ENCODE measurements at places on chromosomes 3 and 15.

- no peak for DNase-seq
Measured at GRCh38 chr3:184228376-184229137, 828 bp upstream of the VWA5B2 start.

DNA sequence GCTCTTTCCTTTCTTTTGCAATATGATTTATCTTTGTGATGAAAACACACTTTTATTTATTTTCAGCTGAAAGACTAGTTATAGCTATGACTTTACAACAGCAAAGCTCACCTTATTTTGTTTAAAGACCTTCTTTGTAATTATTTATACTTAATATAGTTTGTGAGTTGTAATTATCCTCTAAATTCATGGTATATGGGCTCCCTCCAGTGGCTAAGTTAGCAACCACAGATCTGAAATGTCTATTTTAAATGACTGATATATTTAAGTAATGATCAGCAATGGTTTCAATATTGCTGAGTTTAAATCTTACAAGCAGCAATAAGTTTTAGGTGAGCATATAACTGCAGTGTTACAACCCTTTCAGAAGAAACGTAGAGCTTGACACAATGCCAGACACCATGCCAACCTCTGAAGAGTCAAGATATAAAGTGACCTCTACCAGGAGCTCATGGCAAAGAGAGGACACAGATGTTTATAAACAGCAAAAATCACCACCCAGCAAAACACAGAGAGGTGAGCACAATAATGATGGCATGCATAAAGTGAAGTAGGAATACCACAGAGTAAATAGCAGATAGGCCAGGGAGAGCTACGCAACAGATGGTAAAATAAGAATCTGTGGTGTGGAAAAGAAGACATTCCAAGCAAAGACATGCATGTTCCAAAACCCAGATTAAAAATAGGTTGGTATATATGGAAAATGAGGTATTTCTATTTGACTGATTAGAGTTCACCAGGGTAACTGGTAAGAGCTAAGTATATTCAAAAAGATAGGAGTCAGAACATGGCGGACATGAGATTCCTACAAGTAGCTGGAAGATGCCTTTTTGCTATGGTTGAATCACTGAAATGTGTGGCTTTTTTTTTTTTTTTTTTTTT, 143.7 kb upstream of the ZNF385D start:
- DNase-seq, result no peak

GRCh38 chr15:48590723-48591122, 54.8 kb downstream of the FBN1 start:
- DNase-seq, result no peak

DNA sequence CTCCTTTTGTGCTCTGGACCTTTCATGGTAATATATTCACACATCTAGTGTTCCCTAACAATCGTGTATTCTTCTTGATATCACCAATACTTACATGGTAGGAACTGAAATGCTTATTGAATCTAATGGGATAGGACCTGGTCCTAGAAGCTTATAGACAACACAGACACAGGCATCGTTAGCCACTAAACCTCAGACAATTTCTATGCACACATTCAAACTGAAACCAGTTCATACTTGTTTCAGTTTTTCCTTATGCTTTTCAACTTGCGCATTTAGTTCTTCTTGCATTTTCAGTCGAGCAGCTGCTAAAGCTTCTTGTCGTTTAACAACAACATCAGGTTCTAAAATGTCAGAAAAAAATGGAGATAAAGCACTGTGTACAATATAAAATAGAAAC, 2.3 kb downstream of the SELENOS start:
- DNase-seq, result no peak

DNA sequence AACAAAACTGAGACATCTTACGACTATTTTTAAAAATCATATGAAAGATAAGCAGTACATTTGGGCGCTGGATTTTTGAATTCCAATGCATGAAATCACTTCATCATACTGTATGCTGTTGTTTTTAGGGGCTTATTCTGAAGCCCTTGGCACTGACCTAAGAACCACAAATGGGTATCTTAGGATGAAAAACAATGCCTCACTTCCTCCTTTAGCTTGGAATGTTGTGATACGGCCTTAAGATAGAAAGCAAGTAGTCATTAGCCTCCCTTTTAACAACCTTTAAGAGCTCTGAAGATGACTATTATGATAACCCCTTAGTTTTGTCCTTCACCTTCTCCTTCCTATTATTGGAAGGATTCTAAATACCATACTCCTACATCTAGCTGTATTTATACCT, 289.8 kb downstream of the ARPP21 start:
- DNase-seq, result no peak

DNA sequence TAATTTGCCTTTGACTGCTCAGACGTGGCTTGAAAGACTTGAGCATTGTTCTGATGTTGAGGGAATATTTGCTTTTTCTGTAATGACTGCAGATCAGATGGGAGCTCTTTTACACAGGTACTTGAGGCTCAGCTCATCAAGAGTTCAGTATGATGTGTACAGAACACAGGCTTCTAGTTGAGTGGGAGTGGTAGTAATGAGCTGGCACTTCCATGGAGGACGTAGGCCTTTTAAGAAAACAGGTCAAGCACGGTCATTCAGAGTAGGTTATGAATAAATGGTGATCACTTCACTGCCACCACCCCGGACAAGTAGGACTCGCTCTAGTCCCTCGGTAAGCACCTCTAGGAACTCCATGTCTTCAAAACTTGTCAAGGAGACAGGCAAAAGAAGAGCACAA, 8.8 kb downstream of the EMC4 start:
- no peak for DNase-seq

DNA sequence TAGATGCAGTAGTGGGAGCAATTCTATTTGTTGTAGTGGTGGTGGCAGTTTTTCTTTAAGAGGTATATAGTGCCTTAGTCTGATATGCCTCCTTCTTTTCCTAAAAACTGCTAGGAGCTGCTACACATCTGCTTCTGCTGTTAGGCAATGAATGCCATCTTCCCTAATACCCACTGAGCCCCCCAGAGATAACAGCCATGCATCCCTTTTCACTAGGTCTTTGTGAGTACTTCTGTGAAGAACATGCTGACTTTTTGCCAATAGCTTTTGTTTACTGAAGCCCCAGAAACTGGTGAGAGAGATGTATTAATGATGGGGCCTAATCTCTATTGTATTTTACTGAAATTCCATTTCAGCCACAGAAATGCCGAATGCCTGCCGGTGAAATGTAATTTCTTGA, 92.6 kb upstream of the CHL1 start:
- DNase-seq, result no peak

DNA sequence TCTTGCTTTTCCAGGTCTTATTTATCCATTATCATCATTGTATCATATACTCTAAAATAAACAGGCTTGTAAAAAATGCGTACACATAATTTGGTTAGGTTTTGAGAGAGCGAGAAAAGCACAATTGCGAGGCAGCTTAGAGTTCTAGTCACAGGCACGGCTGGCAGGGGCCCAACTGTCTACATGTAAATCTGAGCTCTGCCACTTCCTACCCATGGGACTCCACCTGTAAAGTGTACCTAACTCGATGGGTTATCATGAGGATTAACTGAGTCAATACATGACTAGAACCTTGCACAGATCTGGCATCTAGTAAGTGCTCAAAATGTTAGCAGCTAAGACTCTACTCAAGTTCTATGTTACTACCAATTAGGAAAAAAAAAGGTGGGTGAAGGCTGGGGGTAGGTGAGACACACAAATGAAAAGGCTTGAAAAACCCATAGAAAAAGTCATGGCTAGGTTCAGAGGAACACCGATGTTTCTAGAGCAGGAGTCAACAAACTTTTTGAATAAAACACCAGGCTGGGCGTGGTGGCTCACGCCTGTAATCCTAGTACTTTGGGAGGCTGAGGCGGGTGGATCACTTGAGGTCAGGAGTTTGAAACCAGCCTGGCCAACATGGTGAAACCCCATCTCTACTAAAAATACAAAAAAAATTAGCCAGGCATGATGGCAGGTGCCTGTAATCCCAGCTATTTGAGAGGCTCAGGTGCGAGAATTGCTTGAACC, 36.2 kb downstream of the GLB1 start:
- DNase-seq, result no peak

GRCh38 chr15:41809526-41810220, 18.2 kb upstream of the JMJD7 start:
- DNase-seq, result no peak

DNA sequence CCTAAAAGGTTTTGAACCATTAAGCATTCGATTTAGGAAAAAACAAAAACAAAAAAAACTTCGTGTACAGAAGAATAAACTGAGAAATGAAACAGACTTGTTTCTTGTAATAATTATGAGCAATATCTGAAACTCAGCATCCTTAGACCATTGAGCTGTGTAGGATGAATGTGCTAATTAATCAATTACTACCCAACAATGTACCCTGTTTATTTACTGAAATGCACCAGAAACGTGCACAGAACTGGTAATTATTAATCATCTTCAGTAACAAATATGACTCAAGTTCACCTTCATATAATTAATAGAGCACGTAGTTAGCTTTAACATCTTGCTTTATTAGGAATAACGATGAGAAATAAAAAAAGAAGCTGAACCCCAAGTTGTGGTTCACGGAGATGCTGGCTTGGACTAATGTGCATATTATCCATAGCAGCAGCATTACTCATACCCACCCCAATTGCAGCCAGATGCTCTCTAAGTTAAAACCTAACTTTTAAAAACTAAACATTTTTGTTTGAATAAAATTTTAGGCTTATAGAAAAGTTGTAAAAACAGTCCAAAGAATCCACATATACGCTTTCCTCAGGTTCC, 10.2 kb upstream of the C15orf61 start:
- no peak for DNase-seq

DNA sequence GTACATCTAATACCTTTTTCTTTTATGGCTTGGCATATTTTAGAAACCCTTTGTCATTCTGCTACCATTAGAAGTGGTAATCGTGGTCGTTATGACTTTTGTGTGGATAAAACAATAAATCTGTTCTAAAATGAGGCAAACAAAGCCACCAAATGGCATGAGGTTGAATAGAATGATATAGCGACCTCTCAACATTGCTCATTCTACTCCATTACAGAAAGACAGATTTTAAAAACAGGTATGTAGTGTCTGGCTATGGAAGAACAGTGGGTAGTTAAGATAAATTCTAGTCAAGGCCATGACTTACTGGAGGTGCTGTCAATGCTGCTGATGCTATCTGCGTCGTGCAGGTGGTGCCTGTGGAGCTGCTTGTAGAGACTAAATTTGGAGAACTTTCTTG, 123.2 kb downstream of the PLD1 start:
- DNase-seq, result no peak

- no peak for DNase-seq
Measured at GRCh38 chr3:36548712-36549111, 168.4 kb downstream of the STAC start.

- no peak for DNase-seq
Measured at GRCh38 chr3:127063916-127064315, 81.0 kb downstream of the PLXNA1 start.

- DNase-seq, result peak; percentile 66
Measured at GRCh38 chr15:70318594-70319465, 221.1 kb upstream of the TLE3 start.

DNA sequence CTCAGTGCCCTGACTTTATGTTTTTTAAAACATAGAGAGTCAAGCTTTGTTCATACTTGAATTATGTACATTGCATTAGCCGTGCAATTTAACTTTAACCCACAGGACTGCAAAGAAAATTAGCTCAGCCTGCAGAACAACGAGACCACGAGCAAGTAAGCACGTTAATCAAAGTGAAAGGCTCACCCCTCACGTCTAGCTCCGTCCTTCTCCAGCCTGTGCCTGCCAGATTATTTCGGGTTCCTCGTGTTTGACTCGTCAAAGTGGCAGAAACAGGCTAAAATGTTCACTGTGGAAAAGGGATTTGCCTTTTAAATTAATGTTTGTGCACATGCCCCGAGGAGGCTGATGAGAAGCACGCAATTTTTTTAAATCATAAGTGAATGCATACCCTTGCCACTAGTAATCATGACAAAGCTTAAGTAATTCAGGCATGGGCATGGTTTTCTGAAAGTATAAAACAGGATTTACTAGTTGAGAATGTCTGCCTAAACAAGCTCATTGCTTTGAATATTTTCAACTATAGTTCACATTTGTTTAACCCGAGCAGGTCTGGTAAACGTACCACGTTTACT, 15.3 kb downstream of the ZBTB38 start:
- DNase-seq, result no peak

DNA sequence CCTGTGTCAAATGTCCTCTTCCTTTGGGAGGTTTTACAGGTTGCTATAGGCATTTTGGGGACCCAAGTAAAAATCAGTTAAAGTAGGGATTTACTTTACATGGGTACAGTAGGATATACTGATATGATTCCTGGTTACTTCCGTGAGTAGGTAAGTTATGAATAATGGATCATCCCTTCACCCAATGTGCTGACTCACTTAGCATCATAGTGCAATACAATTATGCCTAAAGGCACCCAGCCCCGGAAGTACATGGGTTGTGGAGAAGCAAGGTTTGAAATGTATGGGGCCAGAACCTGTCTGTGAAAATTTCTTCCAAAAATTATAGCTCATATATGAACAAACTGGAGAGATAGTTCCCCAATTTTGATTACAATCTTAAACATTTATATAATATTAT, 64.0 kb downstream of the GLB1 start:
- DNase-seq, result no peak

- DNase-seq, result no peak
Measured at GRCh38 chr3:12830785-12831156, 10.6 kb downstream of the RPL32 start.

DNA sequence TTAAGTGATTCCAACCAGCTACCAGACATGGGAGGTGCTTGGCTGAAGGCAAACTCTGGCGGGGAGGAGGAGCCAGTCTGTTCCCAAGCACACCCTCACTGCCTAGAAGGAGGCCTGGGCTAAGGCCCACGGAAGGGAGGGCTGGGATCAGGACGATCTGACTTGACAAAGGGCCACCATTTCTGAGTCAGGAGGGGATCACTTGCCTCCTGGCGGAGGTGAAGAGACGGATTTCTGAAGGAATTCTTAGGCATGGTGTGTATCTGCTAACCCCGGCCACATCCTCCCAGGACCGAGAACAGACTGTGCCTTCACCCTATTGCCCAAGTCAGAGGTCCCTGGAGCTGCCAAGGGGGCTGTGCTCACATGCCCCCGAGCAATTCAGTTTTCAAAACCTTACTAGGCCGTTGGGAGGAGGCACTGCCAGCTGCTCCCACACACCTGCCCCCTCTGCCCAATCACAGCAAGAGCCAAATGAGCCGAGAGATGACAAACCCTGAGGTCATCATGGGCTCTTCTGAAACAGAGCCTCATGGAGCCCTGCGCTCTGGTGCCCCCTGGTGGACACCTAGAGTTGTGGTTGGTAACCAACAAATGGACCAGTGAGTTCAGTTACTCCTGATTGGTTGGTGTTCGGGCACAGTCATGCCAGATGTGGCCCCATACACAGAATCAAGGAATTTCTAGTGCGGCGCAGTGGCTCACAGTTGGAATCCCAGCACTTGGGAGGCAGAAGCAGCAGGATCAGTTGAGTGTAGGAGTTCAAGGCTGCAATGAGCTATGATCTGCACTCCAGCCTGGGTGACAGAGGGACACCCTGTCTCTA, 6.5 kb upstream of the TNK2 start:
- peak; percentile 89 for DNase-seq

All from tibial artery (tissue), 4 donors.